ENCODE measurements at places on chromosomes 13 and 19.
A peak's percentile ranks its signal among the peaks of the same experiment; 100 is the strongest.

- DNase-seq, result no peak
Measured at GRCh38 chr19:18975869-18976268, 34.9 kb upstream of the HOMER3 start.

GRCh38 chr19:39424934-39425333 lies 10.8 kb downstream of the RPS16 start:
- no peak for DNase-seq

DNA sequence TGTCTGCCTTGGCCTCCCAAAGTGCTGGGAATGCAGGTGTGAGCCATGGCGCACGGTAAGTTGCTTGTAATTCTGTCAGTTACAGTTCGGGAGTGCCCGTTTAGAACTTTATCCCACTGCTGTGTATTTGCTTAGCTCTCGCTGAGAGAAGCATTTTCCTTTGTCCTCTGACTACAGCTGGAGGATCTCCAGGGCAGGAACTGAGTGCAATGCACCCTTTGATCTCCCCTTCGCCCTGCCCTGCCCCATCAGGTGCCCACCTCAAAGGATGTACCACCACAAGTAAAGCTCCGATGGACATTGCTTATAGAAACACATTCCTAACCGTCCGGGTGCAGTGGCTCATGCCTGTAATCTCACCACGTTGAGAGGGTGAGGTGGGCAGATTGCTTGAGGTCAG lies 6.5 kb downstream of the BRME1 start:
- no peak for DNase-seq

DNA sequence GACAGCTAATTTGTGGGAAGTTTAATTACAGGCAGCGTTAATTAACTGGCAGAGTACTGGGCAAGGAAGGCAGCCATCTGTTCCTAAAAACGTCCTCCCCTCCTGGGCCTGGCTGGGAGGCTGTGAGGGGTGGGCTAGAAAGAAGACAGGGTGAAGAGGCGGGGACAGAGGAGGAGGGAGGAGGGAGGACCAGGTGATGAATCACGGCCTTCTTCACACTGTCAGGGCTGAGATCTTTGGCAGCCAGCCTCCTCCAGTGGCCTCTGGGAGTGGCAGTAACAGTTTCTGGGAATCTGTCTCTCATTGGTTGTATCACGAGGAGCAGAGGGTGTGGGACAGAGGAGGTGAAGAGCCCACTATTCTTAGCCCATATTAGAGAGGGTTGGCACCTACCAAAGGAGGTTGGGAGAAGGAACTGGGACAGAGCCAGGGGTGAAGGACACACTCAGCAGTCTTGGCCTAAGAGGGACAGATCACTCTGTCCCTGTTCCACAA lies 9.6 kb upstream of the ZNRF4 start:
- DNase-seq, result no peak

DNA sequence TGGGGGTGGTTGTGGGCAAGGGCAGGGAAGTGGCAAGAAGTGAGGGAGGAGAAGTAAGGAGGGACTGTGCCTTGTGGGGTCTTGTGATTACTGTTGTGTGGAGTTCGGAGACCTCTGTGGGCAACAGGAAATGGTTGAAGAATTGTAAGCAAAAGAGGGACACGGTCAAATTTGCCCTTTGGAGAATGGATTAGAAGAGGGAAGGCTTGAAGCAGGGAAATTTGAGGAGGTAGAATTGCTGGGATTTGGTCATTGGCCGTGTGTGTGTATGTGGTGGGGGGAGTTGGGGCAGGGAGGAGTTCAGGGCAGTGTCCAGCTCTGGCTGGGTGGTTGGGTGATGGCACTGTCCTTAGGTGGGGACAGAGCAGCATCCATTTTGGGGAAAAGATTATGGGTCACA lies 3.6 kb downstream of the WASF3 start:
- DNase-seq, result no peak

DNA sequence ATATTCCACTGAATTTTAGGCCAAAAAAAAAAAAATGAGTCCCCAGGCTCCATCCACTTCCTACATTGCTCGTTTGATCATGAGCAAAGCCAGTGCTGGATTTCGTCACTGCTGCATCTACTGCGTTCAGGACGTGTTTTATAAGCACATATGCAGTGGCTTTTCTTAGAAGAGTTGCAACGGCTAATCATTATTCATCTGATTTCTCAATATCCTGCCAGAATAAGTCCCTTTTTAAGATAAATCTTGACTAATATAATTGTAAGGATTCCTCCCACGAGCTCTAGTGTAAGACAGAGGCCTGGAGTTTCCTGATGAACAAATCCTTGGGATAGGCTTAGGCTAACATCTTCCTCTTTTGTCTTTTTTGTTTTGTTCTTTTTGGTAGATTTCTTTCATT lies 19.5 kb downstream of the FAM124A start:
- no peak for DNase-seq

- no peak for DNase-seq
Measured at GRCh38 chr19:10353793-10354391, 14.5 kb upstream of the ICAM3 start.

DNA sequence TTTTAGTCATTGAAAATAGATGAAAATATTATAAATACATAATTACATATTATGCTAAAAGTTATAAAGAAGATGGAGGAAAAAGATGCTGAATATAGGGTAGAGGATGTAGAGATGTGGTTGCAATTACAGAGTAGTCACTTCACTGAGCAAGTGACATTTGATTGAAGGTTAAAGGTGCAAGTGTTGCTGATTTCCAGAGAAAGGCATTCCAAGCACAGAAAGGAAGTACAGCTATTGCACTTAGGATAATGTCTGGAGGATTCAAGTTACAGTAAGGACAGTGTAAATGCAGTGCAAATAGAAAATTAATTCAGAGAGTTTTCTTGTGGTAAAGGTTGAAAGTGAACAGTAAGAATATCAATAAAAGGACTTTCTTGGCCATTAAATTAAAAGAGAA lies 1721.8 kb downstream of the PCDH9 start:
- DNase-seq, result no peak

DNA sequence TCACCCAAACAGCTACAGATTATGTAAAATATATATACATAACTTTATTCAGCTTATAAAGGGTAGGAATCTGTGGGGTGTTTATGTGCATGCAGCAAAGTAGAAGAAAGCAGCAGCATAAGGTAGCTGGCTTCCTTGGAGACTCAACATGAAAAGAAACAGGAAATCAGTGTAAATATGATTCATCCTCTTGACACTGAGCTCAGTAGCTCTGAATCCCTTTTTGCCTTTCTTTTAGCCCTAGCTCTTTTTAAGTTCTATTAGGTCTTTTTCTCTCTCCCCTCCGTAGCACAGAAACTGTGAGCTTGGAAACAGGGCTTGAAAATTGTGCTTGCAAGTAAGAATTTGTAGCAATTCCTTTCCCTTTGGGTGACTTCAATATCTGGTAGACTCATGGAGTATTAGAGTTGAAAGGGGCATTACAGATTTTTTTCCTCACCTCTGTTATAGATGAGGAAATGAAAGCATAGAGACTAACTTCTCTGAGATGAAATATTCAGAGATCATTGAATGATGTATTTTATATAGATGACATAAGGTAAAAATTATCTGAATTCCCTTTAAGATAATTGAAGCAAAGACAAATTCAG lies 314.4 kb downstream of the PCDH9 start:
- peak; percentile 4 for DNase-seq

- DNase-seq, result no peak
Measured at GRCh38 chr19:18696023-18696422, 12.5 kb downstream of the CRTC1 start.

DNA sequence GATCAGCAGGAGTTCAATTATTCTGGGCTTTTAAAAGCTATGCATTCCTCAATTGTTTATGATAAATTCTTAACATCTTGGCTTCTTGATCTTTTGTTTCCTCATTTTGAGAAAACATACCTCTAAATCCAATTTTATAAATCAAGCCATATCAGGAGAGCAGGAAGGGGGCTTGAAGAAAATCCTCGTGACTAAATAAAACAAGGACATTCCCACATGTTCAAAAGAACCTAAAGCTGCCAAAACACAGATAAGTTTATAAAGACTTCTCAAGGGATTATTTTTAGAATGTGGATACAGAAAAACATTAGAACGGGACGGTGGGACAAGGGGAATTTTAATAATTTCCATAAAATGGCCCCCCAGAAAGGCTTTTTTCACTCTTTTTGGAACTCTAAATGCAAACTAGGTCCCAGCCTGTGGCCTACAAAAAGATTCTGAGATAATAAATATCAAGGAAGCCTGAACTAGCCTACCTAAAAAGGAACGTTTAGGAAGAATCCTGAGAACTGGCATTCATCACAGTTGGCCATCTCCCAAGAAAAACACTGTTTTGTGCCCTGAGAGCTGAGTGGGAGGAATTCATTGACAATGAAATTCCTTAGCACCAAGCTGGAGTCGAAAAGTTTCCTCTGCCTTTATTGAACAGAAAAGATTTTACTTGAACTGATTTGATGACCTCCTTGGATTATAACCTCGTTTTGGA lies 30.1 kb downstream of the ZAR1L start:
- DNase-seq, result peak; percentile 28

DNA sequence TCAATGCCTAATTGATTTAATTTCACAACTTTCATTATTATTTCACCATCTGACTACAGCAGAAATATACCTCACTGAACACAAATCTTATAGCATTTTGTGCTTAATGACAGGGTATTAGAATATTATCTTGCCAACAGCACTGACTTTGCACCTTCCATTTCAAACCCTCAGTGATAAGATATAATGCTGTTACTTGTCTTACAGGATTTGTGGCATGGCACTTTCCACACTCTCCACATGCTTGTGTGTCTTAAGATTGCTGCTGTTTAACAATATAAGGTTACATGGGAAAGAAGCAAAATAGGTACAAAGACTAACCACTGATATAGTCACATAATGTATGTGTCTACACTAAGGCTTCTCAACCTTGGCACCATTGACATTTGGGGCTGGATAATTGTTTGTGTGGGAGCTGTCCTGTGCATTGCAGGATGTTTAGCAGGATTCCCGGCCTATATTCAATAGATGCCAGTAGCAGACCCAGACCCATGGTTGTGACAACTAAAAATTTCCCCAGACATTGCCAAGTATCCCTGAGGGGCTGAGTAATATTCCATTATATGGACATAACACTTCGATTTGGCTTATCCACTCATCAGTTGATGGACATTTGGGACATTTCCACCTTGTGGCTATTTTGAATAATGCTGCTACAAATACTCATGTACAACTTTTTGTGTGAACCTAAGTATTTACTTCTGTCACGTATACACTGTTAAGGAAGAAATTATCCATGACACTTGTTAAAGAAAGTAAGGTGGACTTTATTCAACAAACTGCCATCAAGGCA lies 5.7 kb upstream of the DIAPH3 start:
- no peak for DNase-seq

DNA sequence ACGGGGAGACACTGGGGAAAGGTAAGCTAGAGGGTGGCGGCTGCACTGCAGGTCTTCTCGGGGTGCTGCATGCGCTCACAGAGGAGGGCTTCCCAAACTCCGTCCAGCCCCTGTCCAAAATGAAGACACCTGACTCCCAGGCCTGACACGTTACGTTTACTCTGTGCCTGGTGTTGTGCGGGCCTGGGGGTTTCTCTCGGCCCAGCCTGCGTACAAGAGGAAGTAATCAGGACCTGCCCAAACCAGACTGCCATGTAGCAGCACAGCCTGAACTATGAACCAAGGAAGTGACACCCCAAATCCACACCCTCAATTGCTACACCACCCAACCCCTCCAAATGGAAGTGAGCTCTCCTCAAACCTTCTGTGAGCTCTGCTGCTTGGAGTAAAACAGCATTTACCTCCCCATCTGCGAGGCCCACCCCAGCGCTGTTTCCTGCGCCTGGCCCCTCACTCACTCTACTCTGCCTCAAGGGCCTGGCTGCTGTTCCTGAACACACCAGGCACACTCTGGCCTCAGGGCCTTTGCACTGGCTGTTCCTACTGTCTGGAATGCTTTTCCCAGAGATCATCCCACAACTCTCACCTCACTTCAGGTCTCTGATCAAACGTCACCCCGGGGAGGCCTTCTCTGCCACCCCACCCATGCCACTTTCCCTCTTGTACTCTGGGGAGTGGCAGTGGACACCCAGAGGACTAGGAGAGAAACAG lies 3.0 kb downstream of the HSPBP1 start:
- no peak for DNase-seq

DNA sequence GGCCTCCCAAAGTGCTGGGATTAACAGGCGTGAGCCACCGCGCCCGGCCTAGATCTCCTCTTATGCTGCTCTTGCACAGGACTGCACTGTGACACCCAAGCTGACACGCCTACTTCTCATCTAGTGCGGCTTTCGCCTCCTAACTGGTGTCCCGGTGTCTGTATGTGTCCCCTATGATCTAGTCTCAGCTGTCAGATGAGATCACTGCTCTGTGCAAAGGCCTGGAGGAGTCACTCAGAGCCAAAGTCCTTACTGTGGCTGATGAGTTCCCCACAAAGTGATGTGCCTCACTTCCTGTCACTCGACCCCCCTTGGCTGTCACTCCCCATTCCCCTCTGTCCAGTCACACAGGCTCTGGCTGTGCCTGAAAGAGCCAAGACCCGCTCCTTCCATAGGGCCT lies 2.5 kb downstream of the ZNF556 start:
- no peak for DNase-seq

DNA sequence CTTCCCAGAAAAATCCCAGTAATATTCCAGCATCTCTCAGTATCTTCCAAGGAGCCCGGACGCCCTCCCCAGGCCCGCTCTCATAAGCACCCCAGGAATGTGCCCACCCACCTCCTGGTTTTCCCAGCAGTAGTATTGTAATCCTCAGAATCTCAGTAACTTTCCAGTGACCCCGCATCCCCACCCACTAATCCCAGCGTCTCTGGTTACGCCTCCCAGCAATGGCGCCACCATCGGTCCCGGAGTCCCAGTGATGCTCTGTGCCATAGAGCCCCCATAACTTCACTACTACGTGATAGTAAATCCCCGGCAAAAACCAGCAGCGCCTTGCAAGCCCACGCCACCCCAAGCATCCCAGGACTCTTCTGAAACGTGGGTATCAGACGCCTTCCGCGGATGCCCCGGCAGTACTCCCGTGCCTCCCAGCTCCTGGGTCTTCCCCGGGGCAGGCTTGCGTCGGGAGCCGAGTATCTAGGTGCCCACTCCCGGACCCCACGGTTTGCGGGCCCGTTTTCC lies 928 bp upstream of the PNPLA6 start:
- peak; percentile 91 for DNase-seq
